ENCODE measurements at places on chromosomes 3 and 15. TPM values are rescaled to one million over a fixed set of nuclear protein-coding genes. Genes with fewer than 3 reads are reported as not detected.
A peak's percentile ranks its signal among the peaks of the same experiment; 100 is the strongest.

DNA sequence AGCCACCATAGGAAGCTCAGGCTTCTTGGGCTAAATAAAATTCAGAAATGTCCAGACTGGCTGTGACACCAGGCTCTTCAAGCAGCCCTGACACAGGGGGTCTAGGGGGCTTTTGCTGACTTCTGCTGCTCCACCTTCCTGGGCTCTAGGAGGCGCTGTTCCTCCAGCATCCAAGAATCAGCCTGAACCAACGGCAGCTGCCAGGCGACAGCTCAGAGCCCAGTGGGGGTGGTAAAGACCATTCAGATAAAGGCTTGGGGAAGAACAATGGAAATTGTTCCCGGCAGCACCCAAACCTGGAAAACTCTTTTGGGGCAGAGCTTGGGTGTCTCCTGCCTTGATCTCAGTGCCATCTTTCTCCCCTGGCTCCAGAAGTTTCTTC, 21.6 kb upstream of the PSTPIP1 start:
- H3K27ac ChIP-seq, result no peak overlapping the region
- no peaks in the 10 kb centered on the region for H3K27me3 ChIP-seq
- DNase-seq, result no peak
- H3K36me3 ChIP-seq, result no peaks in the 10 kb centered on the region
- H3K4me3 ChIP-seq, result no peak overlapping the region
- peaks cover 4% of the 10 kb centered on the region for H3K4me1 ChIP-seq

DNA sequence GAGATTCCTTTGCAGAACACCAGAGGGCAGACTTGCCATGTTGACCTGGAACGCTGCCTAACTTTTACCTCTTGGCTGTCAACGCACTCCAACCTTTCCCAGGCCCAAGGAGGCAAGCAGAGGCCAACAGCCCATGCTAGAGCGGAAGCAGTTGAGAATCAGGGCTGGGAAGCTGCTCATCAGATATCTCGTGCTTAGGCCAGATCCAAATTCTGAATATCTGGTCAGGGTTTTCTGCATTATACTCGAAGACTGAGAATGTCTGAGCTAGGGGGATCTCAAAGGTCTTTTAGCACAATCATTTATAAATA, 2.5 kb downstream of the XIRP1 start:
- H3K36me3 ChIP-seq, result no peaks in the 10 kb centered on the region
- H3K27ac ChIP-seq, result no peak overlapping the region
- no peak overlapping the region for H3K4me3 ChIP-seq
- H3K27me3 ChIP-seq, result no peaks in the 10 kb centered on the region
- DNase-seq, result no peak

- H3K27ac ChIP-seq, result no peak overlapping the region
- no peaks in the 10 kb centered on the region for H3K36me3 ChIP-seq
- H3K4me3 ChIP-seq, result no peak overlapping the region
- no peaks in the 10 kb centered on the region for H3K4me1 ChIP-seq
- no peaks in the 10 kb centered on the region for H3K27me3 ChIP-seq
Observed at GRCh38 chr3:192090586-192090985, 629.6 kb downstream of the PYDC2 start.

GRCh38 chr15:65399997-65400396, 22.2 kb upstream of the IGDCC3 start:
- no peak overlapping the region for H3K27ac ChIP-seq
- H3K4me1 ChIP-seq, result no peaks in the 10 kb centered on the region
- no peak overlapping the region for H3K4me3 ChIP-seq
- no peaks in the 10 kb centered on the region for H3K36me3 ChIP-seq
- H3K27me3 ChIP-seq, result peaks cover 8% of the 10 kb centered on the region
- DNase-seq, result no peak

- no peak overlapping the region for H3K4me3 ChIP-seq
- H3K4me1 ChIP-seq, result peaks cover 31% of the 10 kb centered on the region
- no peak overlapping the region for H3K27ac ChIP-seq
- no peak for DNase-seq
- no peaks in the 10 kb centered on the region for H3K36me3 ChIP-seq
- no peaks in the 10 kb centered on the region for H3K27me3 ChIP-seq
Observed at GRCh38 chr3:51980253-51980652, 3.1 kb upstream of the ACY1 start.

DNA sequence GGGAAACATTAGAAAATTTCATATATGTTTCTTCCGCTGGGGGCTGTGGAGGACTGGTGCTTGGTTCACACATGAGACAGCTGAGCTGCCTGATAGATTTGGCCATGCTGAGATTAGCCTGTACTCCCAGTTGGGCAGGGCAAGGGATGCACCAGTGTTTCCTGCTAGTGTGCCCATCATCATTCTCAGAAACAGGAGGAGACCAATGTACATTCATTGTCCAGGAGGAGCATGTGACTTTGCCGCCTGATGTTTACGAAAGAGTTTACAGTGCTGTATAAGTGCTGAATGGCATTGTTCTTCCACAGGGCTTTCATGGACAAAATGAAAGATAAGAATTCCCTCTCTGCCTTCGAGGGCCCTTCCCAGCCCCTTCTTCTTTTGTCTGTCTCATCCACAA, 311.1 kb upstream of the THBS1 start:
- no peak overlapping the region for H3K4me3 ChIP-seq
- no peaks in the 10 kb centered on the region for H3K36me3 ChIP-seq
- H3K27ac ChIP-seq, result no peak overlapping the region
- H3K4me1 ChIP-seq, result no peaks in the 10 kb centered on the region
- no peak for DNase-seq

- H3K27ac ChIP-seq, result peak within 1 kb of the TSS; percentile 82
- H3K27me3 ChIP-seq, result no peaks in the 10 kb centered on the region
- no peaks in the 10 kb centered on the region for H3K36me3 ChIP-seq
- peaks cover 37% of the 10 kb centered on the region for H3K4me1 ChIP-seq
- DNase-seq, result no peak
- peak within 1 kb of the TSS; percentile 66 for H3K4me3 ChIP-seq
Observed at GRCh38 chr15:73683777-73684580, at the start of gene CD276. CD276 (plus strand) TSS chr15:73684383; CDS start chr15:73699640, 15,257 bp downstream.

DNA sequence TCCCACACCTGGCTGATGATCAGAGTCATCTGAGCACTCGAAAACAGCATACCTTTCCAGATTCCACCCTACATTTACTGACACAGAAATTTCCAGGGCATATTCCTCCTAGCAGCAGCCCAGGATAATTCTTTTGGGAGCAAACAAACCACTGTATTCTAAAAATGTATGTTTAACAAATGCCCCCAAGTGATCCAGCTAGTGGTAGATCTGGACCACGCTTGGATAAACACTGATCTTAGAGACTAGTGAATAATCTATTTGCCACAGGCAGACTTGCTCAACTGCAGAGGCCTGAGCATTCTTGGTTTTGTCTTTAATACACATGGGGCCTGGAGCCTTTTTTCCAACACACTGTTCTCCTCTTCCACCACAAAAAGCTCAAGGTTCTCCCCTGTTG, 89.6 kb downstream of the TM4SF4 start:
- no peaks in the 10 kb centered on the region for H3K27me3 ChIP-seq
- H3K36me3 ChIP-seq, result no peaks in the 10 kb centered on the region
- peaks cover 11% of the 10 kb centered on the region for H3K4me1 ChIP-seq

DNA sequence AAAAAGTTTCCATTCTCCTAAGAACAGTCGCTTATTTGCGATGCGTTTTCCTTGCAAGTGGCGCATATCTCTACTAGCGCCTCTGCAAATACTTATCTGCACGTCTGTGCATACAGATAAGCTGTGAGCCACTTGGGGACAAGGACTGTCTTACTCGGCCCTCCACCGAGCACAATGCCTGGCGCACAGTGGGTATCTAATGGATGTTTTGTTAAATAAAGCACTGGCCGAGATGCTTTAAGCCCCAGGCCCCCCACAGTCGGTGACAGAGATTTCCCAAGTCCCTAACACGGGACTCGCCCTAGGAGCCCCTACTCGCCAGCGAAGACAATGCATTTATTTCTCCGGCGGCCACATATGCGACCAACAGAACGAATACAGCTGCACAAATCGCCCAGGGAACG, 503 bp downstream of the HLTF start:
- H3K27me3 ChIP-seq, result no peaks in the 10 kb centered on the region
- H3K4me3 ChIP-seq, result peak overlapping the region; percentile 61
- H3K36me3 ChIP-seq, result peaks cover 8% of the 10 kb centered on the region
- DNase-seq, result no peak

- H3K27me3 ChIP-seq, result no peaks in the 10 kb centered on the region
- no peak for DNase-seq
- no peaks in the 10 kb centered on the region for H3K4me1 ChIP-seq
- H3K27ac ChIP-seq, result no peak overlapping the region
- H3K36me3 ChIP-seq, result no peaks in the 10 kb centered on the region
- no peak overlapping the region for H3K4me3 ChIP-seq
Observed at GRCh38 chr3:31408720-31409119, 124.0 kb upstream of the STT3B start.

- no peaks in the 10 kb centered on the region for H3K36me3 ChIP-seq
- no peaks in the 10 kb centered on the region for H3K27me3 ChIP-seq
- no peak for DNase-seq
- H3K27ac ChIP-seq, result no peak overlapping the region
- H3K4me3 ChIP-seq, result no peak overlapping the region
- H3K4me1 ChIP-seq, result no peaks in the 10 kb centered on the region
Observed at GRCh38 chr3:67171841-67172240, 173.7 kb downstream of the KBTBD8 start.

DNA sequence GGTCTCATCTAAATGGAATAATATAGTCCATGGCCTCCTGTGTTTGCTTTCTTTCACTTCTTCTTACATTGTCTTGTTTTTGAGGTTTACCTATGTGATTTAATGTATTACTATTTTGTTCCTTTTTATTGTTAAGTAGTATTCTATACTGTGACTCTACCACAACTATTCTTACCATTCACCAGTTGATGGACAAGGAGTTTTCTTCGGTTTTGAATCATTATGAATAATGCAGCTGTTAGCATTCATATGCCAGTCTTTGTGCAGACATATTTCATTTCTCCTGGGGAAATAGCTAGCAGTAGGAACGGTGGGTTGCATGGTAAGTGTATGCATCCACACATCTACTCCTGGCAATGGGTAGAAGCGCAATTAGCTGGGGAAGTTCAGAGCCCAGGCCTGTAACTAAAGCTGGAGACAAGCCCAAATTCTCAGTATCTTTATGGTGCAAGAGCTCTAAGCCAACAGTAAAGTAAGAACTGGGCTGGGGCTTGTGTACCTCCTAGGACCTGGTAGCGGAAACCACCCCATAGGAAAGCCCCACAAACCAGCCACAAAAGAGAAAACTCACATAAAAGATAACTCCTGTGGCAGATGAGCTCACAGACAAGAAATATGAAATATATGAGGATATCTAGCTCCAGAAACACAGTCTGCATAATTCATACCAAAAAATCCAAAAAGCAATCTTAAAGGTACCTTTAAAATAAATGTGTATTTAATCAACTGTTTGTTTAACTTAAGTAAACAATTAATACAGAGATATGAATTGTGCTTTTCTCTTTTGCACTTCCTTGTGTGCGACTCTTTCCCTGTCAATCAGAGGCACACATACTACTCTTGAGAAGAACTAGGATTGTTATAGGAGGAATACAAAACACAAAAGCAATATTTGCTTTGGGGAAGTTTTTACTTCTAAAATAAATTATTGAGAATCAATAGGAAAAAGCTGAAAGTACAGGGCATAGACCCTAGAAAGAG, 2.7 kb upstream of the CSTA start:
- DNase-seq, result no peak
- no peak overlapping the region for H3K4me3 ChIP-seq
- H3K4me1 ChIP-seq, result no peaks in the 10 kb centered on the region
- no peaks in the 10 kb centered on the region for H3K36me3 ChIP-seq
- no peaks in the 10 kb centered on the region for H3K27me3 ChIP-seq

- no peaks in the 10 kb centered on the region for H3K27me3 ChIP-seq
- peak overlapping the region; percentile 78 for H3K27ac ChIP-seq
- H3K4me3 ChIP-seq, result no peak overlapping the region
- no peak for DNase-seq
- peaks cover 21% of the 10 kb centered on the region for H3K4me1 ChIP-seq
Observed at GRCh38 chr3:125061170-125061569, 5.4 kb upstream of the HEG1 start.

DNA sequence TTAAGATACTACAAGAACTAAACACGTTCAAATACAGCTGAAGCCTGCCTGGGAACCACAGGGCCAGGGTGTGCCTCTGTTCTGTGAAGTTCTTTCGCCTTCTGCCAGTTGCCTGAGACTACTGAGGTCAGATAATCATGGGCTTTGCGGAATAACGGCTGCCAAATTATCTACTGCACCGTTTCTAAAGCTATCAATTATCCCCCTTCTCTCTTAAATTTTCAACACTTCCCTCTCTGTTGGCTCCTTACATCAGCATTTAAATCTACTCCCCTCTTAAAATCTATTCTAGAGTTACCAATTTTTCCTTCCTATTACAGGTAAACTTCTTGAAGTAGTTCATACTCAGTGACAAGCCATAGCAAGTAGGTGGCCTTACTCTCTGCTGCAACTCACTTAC, 6.2 kb upstream of the NEO1 start:
- no peaks in the 10 kb centered on the region for H3K4me1 ChIP-seq
- H3K36me3 ChIP-seq, result no peaks in the 10 kb centered on the region
- no peak for DNase-seq
- H3K27ac ChIP-seq, result no peak overlapping the region
- H3K4me3 ChIP-seq, result no peak overlapping the region
- no peaks in the 10 kb centered on the region for H3K27me3 ChIP-seq

GRCh38 chr3:114863848-114864247, 283.2 kb downstream of the ZBTB20 start:
- H3K4me1 ChIP-seq, result no peaks in the 10 kb centered on the region
- DNase-seq, result no peak
- no peak overlapping the region for H3K27ac ChIP-seq
- H3K4me3 ChIP-seq, result peak overlapping the region; percentile 14
- H3K36me3 ChIP-seq, result no peaks in the 10 kb centered on the region

DNA sequence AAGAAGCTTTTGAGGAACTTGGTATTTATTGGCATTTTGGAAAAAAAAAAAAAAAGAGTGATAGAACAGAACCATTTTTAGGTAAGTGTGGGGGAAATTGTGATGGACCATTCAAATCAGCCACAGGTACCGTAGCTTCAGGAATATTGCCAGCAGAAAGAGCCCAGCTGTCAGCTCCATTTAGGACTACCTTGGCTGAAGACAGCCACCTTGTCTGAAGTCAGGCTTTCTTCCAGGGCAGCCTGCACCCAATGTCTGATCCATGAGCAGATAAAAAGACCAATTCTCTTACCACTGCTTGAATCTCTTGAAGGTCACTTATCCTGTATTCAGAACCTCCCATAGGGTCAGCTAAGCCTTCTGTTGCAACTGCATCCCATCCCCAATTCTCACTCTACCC, 37.6 kb downstream of the SLCO3A1 start:
- no peak for DNase-seq
- no peaks in the 10 kb centered on the region for H3K27me3 ChIP-seq
- no peaks in the 10 kb centered on the region for H3K36me3 ChIP-seq
- peaks cover 55% of the 10 kb centered on the region for H3K4me1 ChIP-seq
- H3K4me3 ChIP-seq, result no peak overlapping the region

DNA sequence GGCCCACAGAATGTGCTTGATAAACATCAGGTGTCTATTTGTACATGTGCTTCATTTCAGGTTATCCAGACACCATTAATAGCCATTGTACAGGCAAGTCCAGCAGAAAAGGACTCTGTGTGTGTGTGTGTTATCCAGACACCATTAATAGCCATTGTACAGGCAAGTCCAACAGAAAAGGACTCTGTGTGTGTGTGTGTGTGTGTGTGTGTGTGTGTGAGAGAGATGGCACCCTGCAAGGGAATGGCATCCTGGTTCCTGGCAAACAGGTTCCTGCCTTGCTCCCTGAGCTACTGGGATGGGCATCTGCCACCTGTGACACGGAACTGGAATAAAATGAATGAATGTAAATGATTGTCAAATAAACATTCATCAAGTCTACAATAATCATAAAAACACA, 11.7 kb downstream of the SUCLG2 start:
- no peak for DNase-seq
- no peaks in the 10 kb centered on the region for H3K4me1 ChIP-seq
- no peak overlapping the region for H3K27ac ChIP-seq
- no peak overlapping the region for H3K4me3 ChIP-seq
- H3K27me3 ChIP-seq, result no peaks in the 10 kb centered on the region
- no peaks in the 10 kb centered on the region for H3K36me3 ChIP-seq

The ANKRD34C gene
- total RNA-seq, result not detected

The CKMT1A gene
- 114 TPM for total RNA-seq

The INSYN1 gene
- 17.2 TPM for total RNA-seq

The EPHB1 gene
- total RNA-seq, result 1.1 TPM

The SSUH2 gene
- not detected for total RNA-seq

The ACKR4 gene
- not detected for total RNA-seq
